D721Med (cell line): ENCODE measurements at places on chromosomes 16 and 17.

DNA sequence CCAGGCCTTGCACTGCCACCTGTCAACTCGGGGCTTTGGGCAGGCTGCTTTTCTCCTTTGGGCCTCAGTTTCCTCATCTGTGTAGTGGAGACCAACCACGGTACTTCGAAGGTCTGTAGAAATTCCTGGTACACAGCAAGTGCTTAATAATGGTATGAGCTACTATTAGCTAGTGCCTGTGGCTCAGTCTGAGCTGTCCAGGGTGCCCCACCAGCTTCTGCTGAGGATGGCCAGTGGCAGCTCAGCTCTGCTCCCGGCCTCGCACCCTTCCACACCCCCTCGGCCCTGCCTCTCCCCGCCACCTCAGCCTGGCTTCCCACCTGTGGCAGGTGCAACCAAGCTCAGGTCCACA lies 26.2 kb upstream of the PLCG2 start:
- DNase-seq, result no peak

GRCh38 chr16:67992661-67993206 lies 6.5 kb downstream of the DPEP2 start:
- no peak for DNase-seq

GRCh38 chr16:14524979-14525378 lies 105.1 kb downstream of the PARN start:
- peak; percentile 54 for DNase-seq

GRCh38 chr16:54447576-54448440 lies 161.2 kb upstream of the IRX3 start:
- no peak for DNase-seq

DNA sequence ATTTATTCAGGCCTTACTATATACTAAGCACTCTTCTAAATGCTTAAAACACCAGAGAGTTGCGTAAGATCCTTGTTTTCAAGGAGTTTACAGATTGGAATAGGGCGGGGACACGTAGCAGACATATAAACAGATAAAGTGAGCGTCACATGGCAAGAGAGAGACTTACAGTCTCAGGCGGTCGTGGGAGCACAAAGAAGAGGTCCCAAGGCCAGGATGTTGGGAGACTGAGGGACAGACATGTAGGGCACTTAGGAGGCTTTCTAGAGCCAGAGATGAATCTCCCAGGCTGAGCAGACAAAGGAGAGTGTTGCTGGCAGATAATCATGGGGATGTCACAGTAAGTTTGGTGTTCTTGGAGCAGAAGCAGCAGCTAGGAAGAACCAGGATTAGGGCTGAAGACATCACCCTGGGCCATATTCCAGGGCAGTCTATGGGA lies 119.1 kb upstream of the ANKFN1 start:
- no peak for DNase-seq

GRCh38 chr17:55734128-55734781 lies 11.6 kb upstream of the TMEM100 start:
- DNase-seq, result no peak

DNA sequence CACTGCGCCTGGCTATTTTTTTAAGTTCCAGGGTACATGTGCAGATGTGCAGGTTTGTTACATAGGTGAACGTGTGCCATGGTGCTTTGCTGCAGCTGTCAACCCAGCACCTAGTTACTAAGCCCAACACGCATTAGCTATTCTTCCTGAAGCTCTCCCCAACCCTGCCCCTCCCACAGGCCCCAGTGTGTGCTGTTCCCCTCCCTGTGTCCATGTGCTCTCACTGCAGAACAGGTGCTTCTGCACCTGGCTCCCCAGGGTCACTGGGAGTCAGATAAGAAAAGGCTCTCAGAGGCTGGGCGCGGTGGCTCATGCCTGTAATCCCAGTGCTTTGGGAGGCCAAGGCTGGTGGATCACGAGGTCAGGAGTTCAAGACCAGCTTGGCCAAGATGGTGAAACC lies 6.2 kb downstream of the HASPIN start:
- DNase-seq, result no peak

DNA sequence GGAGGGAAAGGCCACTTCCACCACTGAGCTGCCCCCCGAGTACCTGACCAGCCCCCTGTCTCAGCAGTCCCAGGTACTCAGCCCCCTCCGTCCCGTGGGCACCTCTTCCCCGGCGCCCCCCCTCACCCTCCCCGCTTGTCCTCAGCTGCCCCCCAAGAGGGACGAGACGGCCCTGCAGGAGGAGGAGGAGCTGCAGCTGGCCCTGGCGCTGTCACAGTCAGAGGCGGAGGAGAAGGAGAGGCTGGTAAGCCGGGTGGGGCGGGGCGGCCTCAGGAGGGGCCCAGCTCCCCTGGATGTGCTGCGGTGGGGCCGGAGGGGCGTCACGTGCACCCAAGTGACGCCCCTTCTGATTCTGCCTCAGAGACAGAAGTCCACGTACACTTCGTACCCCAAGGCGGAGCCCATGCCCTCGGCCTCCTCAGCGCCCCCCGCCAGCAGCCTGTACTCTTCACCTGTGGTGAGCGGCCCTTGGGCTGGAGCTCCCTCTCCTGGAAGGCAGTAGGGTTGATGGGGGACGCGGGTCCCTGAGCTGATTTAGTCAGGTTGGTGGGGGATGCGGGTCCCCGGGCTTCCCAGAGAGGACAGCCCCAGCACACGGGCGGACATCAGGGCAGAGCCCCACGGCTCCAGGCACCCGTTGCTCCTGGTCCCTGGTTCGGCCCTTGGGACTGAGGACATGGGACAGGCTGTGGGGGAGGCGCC lies 9.5 kb upstream of the MRPL12 start:
- no peak for DNase-seq

- no peak for DNase-seq
Observed at GRCh38 chr17:80891397-80892018, 100.1 kb upstream of the CHMP6 start.

DNA sequence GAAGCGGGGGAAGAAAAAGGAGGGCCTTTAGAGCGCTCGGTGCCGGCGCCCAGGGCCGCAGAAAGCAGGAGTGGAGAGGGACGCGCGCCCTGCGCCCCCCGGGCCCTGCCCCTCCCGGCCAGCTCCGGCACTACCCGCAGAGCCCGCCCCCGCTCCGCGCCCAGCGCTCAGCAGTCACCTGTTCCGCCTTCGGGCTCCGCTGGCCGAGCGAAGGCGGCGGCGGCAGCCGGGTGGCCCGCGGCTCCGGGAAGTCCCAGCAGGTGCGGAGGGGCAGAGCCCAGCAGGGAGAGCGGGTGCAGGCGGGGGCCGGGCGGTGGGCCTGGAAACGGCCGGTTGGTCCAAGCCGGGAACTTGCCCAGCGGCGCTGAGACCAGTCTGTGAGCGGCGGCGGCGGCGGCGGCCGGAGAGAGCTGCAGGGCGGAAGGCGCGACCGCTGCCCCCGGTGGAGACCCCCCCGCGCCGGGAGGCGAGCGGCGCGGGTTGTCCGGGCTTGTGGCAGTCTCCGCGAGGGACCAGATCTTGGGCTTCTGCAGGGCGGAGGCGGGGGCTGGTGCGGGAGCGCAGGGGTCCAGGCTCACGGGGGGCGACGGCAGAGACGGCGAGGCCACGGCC lies 2.2 kb downstream of the IRX3 start:
- no peak for DNase-seq

DNA sequence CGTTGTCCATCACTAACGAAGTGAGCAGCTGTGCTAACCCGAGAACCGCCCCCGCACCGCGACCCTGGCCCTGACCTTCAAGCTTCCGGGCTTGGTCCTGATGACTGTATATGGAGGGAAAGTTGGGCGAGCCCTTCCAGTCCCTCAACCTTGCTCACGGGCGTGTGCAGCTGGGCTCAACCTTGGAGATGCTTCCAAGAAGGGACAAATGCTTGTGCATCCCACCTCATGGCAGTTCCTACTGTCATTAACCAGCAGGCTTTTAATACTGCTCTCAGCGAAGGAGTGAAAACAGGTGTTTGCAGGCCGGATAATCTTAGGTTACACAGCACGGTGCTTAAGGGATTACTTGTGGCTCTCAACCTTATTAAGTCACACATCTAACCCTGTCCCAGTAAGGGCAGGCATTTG lies 33.5 kb downstream of the SRL start:
- DNase-seq, result peak; percentile 92

DNA sequence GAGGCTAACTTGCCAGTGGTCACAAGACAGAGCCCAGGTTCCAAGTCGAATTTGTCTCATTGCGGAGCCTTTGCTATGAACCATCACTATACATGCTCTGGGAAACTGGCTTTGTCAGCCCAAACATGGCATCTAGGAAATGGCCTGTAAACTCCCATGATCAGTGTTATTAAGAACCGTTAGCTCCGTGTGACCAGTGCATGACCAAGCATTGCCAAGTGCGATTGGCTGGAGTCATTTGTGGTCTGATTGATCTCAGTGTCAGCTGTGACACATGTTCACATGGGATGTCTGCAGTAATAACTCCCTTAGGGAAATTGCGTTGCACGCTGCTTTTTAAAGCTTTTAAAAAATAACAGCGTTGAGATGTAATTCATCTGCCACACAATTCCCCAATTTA lies 18.6 kb upstream of the CDH3 start:
- no peak for DNase-seq

DNA sequence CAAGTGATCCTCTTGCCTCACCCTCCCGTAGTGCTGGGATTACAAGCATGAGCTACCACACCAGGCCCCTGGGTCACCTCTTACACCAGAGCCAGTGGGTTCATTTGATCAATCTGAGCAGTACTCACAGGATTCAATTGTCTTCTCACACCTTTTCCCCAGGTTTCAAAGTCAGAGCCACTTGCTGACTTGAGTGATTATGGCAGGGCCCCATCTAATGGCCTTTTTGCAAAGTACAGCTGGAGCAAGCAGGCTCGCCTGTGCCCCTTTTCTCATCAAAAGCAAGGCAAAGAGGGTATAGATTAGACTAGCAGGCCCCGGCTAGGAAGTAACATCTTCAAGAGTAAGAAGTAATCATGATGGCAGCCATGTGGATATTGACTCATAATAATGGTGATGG lies 114.8 kb upstream of the NOL11 start:
- DNase-seq, result peak; percentile 48

DNA sequence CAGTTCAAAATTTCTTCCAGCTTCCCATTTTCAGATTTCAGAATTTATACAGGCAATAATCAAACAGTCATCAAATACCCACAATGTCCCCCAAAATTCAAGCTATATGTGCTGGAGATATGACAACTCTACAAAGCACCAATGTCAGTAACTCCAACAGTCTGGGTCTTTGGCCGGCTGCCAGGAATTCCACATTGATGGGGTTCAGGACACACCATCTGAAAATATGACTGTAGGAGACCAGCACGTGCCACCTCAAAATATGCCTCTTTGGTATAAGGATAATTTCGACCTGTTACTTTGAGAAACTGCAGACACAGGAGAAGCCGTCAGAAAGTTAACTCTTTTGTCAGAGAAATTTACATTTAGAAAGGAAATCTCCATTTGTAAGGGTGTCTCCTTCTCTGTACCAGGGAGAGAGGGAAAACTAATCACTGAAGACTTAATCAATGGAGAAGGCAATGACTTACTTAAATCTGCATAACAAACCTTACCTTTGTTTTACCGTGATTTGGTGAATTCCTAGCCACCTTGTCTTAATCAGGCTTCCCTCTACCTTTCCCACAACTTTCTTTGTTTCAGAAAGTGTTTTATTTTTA lies 594.3 kb upstream of the CDH5 start:
- no peak for DNase-seq

DNA sequence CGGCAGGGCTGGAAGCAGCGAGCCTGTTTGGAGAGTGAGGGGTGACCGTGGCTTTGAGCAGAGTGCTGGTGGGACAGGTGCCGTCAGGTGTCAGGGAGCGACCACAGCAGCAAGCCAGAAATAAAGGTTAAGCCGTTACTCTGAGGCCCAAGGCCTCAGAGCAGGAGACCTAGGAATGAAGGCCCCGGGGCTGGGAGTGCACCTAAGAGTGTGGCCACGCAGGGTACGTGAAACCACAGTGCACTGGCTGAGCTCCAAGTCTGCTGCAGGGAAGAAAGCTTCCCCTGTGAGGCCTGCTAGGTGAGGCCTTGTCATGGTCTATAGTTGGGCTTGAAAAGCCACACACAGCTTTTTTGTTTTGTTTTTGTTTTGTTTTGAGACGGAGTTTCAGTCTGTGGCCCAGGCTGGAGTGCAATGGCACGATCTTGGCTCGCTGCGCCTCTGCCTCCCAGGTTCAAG lies 8.7 kb downstream of the CLUAP1 start:
- DNase-seq, result no peak

DNA sequence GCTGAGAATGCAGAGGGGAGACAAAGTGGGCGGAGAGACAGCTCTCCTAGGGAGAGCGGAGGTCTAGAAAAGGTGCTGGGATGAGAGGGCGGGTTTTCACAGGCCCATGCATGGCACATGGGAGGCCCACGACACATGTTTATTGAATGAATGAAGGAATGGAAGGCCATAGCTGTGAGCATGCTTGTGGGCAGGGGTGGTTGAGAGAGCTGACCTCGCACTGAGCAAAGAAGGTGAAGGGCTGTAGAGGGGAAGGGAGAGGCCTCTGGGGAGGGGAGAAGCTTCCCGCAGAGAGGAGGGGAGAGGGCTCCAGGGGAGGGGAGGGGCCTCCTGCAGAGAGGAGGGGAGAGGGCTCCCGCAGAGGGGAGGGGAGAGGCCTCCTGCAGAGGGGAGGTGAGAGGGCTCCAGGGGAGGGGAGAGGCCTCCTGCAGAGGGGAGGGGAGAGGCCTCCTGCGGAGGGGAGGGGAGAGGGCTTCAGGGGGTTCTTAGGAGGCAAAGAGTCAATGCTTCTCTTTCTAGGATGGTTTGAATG lies 27.3 kb downstream of the SDK2 start:
- DNase-seq, result no peak

DNA sequence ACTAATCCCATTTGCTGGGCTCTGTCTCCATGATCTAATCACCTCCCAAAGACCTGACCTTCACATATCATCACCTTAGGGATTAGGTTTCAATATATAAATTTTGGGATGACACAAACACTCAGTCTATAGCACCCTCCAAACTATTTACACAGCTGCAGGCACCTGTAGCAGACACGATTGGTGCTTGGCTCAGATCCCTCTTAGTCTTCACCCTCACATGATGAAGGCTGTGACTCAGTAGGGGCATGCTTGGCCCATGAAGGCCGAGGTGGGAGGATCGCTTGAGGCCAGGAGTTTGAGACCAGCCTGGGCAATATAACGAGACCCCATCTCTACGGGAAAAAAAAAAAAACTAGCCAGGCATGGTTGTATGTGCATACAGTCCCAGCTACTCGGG lies 73.5 kb downstream of the HS3ST2 start:
- no peak for DNase-seq
